ENCODE measurements at places on chromosomes 4 and X.

- no peak for DNase-seq
Observed at GRCh38 chr4:179248821-179249220, 1806.6 kb upstream of the AGA start.

DNA sequence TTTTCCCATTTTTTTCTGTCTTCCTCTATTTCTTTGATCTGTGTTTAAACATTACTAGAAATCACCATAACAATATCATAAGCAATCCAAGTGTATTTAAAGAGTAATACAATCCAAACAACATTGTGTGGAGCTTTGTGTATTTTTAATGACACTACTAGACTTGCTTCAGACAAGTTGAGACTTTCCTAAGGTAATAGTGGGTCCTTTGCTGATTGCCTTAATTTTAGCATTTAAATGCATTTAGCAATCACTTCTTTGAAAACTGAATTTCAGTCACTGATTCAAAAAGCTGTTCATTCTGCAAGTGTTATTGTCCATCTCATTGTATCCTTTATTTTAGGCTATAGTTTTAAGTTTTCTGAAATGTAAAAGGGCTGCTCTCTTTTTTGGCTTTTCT lies 804.8 kb downstream of the ADGRL3 start:
- DNase-seq: no peak

GRCh38 chr4:169208090-169208455 lies 62.7 kb downstream of the SH3RF1 start:
- no peak for DNase-seq

DNA sequence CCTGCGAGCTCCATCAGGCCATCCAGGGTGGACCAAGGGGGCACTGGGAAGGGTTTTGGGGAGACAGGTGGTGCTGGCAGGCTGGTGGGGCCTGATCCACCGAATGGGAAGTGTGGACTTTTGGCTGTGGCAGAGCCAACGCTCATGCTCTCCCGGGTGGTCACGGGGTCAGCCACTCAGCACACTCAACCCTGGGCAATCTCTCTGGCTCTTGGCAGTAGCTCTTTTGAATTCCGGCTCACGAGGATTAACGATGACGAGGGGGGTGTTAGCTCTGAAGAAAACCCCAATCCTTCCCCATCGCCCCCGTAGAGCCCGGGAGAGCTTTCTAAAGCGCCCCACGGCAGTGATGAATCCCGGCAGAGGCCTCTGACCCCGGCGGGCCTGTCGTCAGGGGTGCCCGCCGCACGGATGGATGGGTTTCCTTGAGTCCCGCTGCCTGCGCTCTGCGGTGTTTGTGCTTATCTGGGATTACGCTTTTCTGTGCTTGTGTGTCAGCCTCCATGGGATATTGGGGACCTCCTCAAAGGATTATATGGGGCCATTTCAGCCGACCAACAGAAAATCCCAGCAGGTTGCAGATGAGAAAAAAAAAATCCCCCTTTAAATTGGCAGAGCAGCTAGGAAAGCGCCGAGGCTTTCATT lies 156.8 kb upstream of the PSAPL1 start:
- DNase-seq: no peak

DNA sequence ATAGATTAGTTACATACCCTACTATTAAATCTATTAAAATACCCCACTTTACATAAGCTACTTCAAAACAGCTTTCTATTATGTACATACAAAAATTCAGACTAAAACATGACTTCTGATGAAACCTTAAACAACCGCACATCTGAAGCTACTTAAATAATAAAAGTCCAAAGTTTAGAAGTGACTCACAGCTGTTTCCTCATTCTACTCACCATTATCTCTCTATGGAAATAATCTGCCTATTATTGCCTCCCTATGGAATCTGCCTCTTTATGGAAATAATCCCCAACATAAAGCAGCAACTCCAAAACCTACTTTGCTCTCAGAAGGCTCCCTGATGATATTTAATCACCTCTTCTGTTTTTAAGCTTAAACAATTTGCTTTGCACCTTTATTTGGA lies 15.7 kb upstream of the BANK1 start:
- no peak for DNase-seq

DNA sequence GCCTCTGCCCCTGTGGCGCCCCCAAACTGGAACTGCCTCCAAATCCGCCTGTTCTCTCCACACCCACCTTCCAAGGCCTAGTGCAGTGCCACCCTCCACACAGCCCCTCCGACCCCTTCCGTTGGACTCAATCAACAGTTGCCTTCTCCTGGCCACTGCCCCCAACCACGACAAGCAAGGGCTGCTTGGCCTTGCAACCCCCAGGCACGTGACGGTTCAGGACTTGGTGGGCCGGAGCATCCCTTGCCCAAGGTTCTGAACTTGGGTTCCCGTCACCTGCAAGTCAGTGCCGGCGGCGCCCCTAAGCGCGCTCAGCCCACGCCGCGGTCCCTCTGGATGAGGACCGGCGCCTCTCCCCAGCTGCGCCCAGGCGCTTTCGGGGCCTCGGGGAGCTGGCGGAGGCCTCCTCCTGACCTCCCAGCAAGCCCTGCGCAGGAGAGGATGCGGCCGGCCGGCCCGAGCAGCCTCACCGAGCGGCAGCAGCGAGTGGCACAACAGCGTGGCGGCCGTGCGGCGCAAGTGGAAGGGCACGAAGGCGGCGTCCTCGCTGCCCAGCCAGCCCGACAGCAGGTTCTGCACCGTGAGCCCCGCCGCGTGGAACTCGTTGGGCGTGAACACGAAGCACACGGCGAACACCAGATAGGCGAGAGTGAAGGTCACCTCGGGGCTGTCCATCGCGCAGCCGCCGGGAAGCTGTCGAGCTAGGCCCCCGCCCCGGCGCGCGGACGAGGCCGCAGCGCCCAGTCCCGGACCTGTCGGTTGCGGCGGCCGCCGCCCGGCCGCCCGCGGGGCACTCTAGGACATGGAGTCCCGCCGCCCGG lies 750 bp downstream of the TMEM129 start:
- DNase-seq: peak; percentile 48

- DNase-seq: no peak
Observed at GRCh38 chr4:4338210-4339001, 48.4 kb downstream of the ZBTB49 start.

GRCh38 chr4:36753048-36753447 lies 471.6 kb downstream of the DTHD1 start:
- no peak for DNase-seq

- DNase-seq: no peak
Observed at GRCh38 chrX:111262086-111262485, 8.2 kb downstream of the CAPN6 start.

DNA sequence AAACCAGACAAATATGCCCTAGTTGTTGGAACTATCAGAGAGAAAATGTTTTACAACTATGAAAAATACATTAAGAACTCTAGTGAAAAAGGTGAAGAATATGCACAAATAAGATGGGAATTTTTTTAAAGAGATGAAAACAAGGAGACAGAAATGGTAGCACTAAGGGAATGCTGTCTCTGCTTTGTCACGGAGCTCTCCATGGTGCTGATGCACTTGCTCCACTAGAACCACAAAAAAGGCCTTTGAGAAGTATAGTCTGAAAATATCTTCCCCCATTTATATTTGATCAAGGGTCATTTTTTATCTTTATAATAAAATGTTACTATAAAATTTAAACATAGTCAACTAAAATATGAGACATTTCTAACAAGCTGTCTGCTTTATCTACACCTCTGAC lies 1655.5 kb upstream of the AGA start:
- no peak for DNase-seq
